ENCODE measurements at places on chromosomes 4 and X. TPM values are rescaled to one million over a fixed set of nuclear protein-coding genes. Genes with fewer than 3 reads are reported as not detected.

SMPX gene
- not detected for total RNA-seq

DMRTC1B gene
- not detected for total RNA-seq

SPANXA1 gene
- total RNA-seq: not detected

TMEM150C gene
- total RNA-seq: 6.5 TPM

ENPEP gene
- total RNA-seq: 0.97 TPM

GPR50 gene
- not detected for total RNA-seq

Data from cardiac atrium fibroblast (primary cell).